ENCODE measurements at places on chromosomes 1 and 21.
A peak's percentile ranks its signal among the peaks of the same experiment; 100 is the strongest.

- no peak for DNase-seq
Observed at GRCh38 chr1:15849775-15850324, 2.3 kb downstream of the SPEN start.

DNA sequence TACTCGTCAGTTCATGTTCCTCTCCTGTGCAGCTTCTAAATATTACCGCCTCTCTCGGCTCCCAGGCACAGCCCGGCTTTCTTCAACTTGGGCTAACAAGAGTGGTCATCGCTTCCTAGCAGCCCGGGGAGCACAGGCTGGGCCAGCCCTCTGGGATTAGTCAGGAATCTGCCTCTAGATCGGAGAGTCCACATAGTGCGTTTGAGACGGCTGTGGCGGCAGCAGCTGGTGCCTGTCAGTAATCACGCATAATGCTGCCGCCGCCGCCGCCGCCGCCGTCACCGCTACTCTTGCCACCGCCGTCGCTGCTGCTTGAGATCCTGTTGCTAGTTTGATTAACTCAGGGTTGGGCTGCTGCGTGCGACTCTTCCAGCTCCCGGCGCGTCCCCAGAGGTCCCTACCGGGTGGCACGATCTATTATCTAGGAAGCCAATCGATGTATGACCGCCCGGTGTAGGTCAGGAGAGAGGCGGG is at the start of gene RXRG:
RXRG (minus strand) TSS at position 230 of the 474 bp plus-strand sequence. CDS start 233 bp downstream, outside the sequence.
- no peak for DNase-seq

GRCh38 chr21:32888971-32889370 is 117.4 kb upstream of the PAXBP1 start:
- peak; percentile 38 for DNase-seq

DNA sequence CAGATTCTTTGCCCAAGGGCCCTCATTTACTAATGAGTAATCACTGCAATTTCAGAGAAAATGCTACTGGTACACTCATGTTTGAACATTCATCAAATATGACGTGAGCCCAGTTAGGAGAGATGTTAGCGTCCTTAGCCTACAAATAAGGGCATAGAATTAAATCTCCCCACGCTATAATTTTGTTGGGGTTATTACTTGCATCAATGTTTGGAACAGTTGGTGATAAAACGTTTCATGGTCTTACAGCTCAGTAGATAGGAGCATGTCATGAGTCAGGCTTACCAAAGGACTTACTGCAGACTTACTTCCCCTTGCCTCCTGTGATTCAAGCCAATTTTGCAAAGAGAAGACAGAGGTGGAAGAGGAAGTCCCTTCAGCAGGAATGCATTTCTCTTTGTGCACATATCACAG is 304.0 kb downstream of the KIF26B start:
- DNase-seq: no peak

GRCh38 chr1:17569200-17570139 is 30.0 kb downstream of the ARHGEF10L start:
- peak; percentile 66 for DNase-seq

DNA sequence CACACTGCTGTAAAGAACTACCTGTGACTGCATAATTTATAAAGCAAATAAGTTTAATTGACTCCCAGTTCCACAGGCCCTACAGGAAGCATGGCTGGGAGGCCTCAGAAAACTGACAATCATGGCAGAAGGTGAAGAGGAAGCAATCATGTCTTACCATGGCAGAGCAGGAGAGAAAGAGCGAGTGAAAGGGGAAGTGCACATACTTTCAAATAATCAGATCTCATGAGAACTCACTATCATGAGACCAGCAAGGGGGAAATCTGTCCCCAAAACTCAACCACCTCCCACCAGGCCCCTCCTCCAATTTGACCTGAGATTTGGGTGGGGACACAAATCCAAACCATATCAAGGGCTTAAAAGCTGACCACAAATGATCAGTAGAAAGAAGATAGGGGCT is 493.2 kb downstream of the PTPRC start:
- DNase-seq: no peak

- no peak for DNase-seq
Observed at GRCh38 chr1:232385221-232385620, 244.7 kb downstream of the SIPA1L2 start.

GRCh38 chr21:36126208-36126565 is 8.7 kb upstream of the CBR3 start:
- no peak for DNase-seq

DNA sequence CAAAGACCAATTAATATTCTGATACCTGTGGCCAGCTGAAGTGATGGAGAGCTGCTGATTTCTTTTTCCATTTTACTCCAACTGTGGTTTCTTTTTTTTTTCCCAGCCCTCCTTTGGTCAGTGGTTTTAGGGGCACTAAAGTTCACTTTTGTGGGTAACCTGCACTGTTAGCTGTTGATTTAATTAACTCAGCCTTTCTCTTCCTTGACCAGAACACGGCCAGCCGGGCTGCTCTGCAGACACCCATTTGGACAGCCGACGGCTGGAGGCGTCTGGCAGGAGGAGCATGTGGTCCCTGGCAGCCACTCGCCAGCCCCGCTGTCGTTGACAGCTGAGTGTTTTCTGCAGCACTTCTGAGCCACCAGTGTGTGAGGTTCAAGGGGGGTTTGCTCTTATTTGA is 136.2 kb upstream of the RUNX3 start:
- DNase-seq: no peak

GRCh38 chr1:173768206-173768605 is 53.4 kb downstream of the KLHL20 start:
- DNase-seq: no peak

DNA sequence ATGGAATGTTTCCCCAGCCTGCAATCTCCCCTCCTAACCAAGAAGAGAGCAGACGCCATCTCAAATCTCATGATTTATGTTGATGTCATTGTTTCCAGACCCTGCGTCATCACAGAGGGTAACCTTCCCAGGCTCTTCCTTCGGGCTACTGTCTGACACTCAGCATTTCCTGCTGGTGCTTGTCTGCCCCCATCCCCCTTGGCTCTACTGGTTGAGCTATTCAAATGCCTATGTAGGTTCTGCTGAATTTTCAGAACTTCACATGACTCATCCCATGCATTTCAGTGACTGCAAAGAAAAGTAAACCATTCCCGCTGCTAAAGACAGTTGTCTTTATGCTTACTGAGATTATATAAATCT is 24.8 kb upstream of the ITPKB start:
- peak; percentile 65 for DNase-seq

DNA sequence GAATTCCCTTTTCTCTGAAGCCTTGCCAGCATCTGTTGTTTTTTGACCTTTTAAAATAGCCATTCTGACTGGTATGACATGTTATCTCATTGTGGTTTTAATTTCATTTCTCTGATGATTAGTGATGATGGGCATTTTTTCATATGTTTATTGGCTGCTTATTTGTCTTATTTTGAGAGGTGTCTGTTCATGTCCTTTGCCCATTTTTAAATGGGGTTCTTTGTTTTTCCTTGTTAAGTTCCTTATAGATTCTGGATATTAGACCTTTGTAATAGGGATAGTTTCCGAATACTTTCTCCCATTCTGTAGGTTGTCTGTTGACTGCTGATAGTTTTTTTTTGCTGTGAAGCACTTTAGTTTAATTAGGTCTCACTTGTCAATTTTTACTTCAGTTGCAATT is 54.0 kb upstream of the C1orf185 start:
- DNase-seq: no peak

DNA sequence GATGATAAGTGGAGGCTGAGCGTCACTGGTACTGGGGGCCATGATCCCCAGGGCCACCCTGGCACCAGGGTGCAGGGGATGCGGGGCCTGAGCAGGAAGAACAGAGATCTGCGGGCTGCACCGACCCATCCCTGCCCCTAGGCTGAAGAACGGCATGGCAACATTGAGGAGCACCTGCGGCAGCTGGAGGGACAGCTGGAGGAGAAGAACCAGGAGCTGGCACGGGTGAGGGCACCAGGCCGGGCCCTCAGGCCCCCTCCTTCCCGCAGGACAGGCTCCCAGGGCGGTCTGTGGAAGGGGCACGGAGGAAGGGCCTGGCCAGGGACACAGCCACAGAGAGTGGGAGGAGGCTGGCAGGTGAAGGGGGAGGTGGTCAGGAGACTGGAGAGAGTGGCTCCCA is 21.8 kb downstream of the PPFIA4 start:
- DNase-seq: no peak

DNA sequence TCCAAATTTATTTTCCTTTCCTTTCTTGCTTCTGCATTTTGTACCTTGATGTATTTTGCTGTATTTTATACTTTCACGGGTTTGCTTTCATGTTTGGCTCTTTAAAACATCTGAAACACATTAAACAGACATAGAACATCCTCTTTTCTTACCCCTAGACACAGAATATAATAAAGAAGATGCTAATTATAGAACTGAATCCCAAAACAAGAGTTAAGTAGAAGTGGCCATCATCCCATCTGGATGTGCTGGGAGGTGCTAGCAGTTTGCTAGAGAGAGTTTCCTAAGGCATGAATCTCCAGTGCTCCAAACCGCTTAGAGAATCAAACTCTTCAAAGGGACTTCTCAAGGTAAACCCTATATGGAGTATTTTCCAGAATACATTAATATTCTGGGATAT is 53.9 kb upstream of the GNG12 start:
- no peak for DNase-seq

GRCh38 chr21:45747233-45747766 is 103.8 kb downstream of the PCBP3 start:
- DNase-seq: no peak

GRCh38 chr1:215489771-215490565 is 77.1 kb upstream of the KCTD3 start:
- DNase-seq: peak; percentile 15

DNA sequence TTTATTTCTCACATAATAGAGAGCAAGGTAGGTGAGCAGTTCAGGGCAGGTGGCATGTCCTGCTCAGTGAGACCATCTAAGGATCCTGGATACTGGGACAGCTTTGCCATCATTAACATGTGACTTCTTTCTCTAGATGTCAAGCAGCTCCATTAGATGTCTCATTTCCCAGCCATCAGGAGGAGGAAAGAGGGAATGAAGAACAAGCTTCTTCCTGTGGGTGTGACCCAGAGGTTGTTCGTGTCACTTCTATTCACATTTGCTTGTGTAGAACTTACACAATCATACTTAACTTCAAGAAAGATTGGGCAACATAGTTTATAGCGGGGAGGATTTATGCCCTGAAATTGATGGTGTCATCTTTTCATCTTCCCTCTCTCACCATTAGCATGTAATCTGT is 169.2 kb upstream of the B3GALT2 start:
- DNase-seq: no peak

DNA sequence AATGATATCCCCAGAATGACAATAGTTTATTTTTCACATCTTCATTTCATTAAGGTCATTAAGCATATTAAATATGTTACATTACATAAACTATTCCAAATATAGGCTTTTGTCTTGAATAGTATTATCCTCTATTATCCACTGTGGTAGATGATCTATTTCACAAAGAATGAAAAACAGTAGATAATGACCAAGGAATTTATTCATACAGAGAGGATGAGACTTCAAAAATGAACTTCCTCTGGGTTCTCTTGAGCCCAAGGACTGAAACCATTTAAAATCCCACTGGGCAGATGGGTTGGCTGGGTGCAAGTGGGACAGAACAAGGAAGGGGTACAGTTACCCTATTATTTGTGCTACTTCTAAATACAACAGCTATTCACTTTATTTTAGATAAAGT is 33.0 kb downstream of the PTPN14 start:
- DNase-seq: no peak

GRCh38 chr1:90074137-90074536 is 79.2 kb downstream of the ZNF326 start:
- no peak for DNase-seq

GRCh38 chr1:99017655-99018054 is 13.0 kb upstream of the PLPPR5 start:
- no peak for DNase-seq

DNA sequence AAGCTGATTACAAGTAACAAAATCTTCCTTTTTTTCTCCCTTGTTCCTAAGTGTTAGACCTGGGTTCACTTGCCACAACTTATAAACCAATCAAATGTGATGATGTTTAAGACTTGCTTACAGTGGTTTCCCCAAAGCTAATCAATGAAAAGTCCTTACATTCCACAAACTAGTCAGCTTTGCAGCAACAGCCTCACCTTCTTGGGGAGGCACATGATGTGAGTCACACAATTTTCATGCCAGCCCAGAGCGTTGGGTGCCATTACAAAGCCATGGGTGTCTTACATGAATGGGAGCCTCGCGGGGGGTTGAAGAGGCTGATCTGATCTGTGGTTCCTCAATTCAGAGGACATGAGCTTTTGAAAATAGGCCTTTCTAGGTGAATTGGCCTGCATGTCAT is 91.6 kb upstream of the UBE2U start:
- DNase-seq: no peak

DNA sequence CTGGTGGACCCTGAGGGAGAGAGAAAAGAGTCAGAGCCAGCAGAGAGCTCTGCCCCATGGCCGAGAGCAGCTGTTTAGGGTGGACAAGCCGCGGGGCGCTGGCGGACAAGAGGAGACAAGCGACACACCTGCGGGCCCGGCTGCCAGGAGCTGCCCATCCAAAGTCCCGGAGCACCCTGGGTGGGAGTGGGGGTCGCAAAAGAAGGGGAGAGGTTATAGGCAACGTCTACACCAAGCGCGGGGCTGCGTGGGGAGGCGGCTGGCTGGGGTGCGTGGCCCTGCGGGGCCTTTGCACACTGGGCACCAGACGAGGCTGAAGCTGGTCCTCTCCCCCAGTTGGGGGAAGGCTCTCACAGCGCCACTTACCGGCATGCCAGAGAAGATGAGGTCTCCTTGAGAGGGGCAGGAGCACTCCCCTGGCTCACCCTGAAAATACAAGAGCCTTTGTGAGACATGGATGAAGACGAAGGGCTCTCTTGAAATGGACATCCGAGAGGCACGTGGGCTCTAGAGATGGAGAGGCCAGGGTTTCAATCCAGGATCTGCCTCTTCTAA is 24.1 kb downstream of the COL16A1 start:
- no peak for DNase-seq

DNA sequence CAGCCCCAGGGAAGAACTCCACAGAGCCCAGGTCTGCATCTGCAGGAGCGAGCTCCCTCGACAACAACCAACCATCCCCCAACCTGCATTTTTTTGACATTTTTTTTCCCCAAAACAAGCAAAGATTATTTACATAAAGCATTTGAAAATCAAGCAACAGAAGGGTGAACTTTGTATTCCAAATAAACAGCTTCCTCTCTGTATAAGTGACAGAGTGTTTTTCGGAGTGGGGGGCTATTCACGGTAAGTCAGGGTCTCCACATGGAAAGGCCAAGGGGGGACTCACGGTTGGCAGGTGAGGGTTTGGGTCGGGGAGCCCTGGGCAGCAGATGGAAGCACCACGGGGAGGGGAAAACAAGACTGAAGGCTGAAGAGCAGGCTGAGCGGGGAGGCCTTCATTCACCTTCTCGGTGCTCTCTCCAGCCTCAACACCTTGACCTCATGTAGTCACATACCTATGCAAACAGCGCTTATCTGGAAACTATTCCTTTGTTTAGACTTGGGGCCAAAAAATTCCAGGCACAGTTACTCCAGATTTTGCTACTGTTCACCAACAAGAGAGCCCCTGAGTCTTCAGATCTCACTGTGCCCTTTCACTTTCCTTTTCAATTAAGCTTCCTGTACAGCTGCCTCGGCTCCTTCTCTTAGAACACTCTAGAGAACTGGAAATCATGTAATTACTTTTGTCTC is 27.6 kb downstream of the C2CD2 start:
- no peak for DNase-seq
